ENCODE measurements at places on chromosomes 11 and 22.
A peak's percentile ranks its signal among the peaks of the same experiment; 100 is the strongest.

- no peak for DNase-seq
Observed at GRCh38 chr11:73453562-73453961, 77.4 kb downstream of the RELT start.

DNA sequence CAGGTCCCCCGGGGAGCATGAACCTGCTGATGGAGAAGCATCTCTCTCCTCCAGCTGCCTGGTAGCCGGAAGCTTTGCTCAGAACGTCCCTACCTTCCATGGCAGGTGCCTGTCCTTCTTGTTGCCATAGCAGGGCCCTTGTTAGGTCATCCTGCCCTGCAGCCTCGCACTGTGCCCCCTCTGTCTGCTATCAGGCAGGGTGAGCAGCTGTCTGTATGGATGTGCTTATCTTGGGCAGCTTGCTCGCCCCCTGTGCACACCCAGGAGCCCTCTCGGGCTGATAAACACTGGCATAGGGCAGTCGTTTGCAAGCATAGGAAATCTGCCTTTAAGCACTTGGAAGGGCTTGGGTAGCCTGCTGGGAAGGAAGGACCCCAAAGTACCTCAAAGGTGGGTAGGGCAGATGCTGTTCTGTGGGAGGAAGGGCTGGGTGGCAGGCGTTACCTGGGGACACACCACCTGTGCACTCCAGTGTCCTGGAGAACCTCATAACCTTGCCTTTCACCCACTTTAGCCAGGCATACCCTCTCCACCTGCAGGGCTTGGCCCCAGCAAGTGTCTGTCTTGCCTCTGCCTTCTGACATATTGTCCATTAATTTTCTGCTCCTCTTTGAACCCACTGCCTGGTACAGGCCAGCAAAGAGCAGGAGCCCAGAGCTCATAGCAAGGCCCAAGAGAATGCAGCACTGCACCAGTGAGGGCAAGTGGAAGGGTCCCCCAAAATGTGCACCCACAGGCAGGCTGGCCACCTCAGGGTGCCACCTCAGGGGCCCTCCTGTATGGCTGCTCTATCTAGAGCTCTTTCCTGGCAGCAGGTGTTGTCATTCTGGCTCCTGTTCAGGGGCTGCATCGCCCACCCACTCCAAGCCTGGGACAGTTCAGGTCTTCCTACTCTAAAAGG, 8.0 kb upstream of the COMT start:
- no peak for DNase-seq

DNA sequence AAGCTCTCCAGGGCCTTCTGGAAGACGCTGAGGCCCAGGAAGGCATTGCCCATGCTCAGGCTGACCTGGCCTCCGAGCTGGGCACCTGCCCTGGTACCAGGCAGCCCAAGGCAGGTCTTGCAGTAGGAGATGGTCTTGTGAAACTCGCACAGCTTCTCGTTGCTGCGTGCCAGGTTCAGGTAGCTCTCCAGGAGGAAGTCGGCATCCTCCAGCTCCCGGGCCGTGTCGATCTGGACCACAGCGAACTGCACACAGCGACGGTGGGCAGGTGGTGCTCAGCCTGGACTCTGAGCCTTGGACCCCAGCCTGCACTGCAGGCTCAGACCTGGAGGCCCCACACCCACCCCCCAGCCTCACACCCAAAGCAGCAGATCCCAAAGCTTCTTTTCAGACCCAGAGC, 1.0 kb downstream of the RAPSN start:
- DNase-seq: no peak

- DNase-seq: no peak
Observed at GRCh38 chr11:117492578-117493251, 165.1 kb downstream of the CEP164 start.

DNA sequence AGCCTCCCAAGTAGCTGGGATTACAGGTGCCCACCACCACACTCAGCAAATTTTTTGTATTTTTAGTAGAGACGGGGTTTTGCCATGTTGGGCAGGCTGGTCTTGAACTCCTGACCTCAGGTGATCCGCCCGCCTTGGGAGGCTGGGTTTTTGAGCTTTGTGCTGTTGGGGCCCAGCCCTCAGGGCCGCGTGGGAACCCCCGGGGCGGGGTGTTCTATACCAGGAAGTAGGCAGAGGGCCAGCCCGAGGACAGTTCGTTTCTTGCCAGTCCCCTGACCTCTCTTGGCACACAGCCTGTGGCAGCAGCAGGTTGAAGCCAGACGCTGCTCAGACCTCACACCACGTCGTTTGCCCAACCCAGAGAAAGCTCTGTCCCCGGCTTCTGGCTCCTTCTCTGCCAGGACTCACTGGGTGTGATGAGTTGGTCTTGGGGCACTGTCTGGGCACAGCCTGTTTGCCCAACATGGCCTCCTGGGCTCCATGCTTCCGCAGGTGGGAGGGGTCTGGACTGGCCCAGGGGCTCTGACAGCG, 24.9 kb upstream of the CHKA start:
- no peak for DNase-seq

DNA sequence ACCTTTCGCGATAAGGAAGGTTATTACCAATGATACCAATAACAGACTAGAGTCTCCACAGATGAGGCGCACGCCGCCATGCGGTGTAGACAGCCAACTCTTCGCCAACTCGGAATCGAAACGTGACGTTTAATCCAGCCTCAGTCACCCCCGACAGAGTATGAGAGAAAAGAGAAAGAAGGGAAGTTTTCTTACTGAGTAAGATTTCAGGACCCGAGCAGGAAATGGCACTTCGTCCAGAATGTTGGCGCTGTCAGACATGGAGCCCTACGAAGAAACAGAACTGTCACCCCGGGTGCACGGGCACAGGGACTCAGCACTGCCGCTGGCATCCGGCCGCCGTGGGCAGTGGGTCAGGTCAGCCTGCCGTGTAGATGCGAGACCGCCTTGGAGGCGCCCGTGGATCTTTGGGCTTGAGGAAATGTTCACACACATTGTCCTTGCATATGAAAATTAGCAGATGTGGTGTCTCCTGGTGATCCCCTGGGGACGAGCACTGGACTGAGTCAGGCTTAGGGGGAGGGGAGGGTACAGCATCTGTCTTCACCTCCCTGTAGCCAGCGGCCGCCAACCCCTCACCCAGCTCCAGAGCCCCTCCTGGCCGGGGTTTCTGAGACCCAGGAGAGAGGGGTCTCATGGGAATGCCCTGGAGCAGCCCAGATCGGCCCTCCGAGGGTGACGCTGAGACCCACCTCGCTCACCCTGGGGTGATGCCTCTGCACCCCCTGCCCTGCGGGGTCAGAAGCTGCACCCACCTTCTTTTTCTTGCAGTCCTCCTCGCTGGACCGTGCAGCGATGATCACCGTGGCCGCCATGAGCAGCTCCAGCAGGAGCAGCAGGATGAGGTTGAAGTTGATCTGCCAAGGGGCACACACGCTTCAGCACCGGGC, 8.3 kb downstream of the MLC1 start:
- no peak for DNase-seq

DNA sequence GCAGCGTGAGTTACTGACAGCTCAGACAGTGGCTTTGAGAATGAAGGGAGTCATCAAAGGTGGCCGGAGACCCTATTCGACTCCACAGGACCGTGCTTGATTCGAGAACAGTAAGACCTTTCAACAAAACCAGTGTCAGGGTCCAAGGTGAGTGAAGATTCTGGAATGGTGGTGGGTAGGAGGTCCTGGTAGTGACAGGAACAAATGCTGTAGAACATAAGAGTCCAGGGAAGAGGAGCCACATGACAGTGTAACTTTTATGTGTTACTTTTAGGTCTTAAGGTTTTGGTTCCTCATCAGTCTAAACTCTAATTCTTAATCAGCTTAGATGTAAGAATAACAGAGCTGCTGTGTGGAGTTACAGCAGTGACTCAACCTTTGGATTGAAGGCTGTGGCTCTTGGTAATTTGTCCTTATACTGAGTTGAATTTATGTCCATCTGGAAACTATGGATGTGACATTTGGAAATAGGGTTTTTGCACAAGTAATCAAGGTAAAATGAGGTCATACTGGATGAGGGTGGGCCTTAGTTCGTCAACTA, 1.8 kb downstream of the TBC1D22A start:
- no peak for DNase-seq

DNA sequence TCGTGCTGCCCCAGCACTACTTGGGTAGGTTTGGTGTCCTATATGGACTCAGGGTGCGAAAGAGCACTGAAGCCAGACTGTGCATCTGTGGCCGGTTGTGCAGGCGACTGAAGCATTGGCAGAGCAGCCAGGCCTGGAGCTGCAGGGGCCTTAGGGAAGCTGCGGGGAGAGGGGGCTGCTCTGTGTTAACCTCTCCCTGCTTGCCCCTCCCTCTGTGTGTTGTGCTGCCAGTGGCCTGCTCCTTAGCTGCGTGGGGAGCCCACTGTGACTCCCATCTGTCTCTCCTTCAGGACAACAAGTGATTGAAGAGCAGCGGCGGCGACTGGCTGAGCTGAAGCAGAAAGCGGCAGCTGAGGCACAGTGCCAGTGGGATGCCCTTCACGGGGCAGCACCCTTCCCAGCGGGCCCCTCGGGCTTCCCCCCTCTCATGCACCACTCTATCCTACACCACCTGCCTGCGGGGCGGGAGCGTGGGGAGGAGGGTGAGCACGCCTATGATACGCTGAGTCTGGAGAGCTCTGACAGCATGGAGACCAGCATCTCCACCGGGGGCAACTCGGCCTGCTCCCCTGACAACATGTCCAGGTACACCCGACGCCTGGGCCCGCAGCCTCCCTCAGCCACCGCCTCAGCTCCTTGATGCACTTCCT, 34.3 kb downstream of the TREH start:
- DNase-seq: no peak

GRCh38 chr11:123564221-123564620, 90.2 kb downstream of the SCN3B start:
- no peak for DNase-seq

DNA sequence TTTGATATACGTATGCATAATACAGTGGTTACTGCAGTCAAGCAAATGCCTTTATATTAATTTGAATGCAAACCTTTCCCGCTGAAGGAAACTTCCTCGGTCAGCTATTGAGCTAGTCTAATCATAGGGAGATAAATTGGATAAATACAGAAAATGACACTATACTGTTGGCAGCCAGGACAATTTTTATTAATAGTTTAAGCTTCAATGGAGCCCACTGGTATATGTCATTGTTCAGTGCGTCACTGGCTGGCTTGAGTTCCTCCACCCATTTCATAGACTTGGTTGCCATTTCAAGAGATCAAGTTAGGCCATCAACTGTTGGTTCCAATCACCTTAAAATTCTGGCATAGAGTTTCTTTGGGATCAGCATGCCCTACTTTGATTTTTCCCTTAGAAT, 32.5 kb upstream of the DNAJB7 start:
- DNase-seq: no peak

GRCh38 chr11:80778432-80778831, 1337.6 kb upstream of the TENM4 start:
- no peak for DNase-seq

- no peak for DNase-seq
Observed at GRCh38 chr11:44670794-44671193, 56.0 kb upstream of the TSPAN18 start.

- DNase-seq: no peak
Observed at GRCh38 chr11:61908730-61909316, 8.5 kb downstream of the RAB3IL1 start.

- DNase-seq: no peak
Observed at GRCh38 chr22:49392247-49392646, 435.4 kb downstream of the BRD1 start.

GRCh38 chr11:13318498-13319295, 41.1 kb downstream of the BMAL1 start:
- DNase-seq: no peak

GRCh38 chr11:6203327-6203726, 2.0 kb upstream of the C11orf42 start:
- DNase-seq: no peak

GRCh38 chr11:88438721-88439120, 101.2 kb upstream of the CTSC start:
- DNase-seq: no peak

GRCh38 chr22:43110927-43111623, 525 bp downstream of the BIK start:
- no peak for DNase-seq

DNA sequence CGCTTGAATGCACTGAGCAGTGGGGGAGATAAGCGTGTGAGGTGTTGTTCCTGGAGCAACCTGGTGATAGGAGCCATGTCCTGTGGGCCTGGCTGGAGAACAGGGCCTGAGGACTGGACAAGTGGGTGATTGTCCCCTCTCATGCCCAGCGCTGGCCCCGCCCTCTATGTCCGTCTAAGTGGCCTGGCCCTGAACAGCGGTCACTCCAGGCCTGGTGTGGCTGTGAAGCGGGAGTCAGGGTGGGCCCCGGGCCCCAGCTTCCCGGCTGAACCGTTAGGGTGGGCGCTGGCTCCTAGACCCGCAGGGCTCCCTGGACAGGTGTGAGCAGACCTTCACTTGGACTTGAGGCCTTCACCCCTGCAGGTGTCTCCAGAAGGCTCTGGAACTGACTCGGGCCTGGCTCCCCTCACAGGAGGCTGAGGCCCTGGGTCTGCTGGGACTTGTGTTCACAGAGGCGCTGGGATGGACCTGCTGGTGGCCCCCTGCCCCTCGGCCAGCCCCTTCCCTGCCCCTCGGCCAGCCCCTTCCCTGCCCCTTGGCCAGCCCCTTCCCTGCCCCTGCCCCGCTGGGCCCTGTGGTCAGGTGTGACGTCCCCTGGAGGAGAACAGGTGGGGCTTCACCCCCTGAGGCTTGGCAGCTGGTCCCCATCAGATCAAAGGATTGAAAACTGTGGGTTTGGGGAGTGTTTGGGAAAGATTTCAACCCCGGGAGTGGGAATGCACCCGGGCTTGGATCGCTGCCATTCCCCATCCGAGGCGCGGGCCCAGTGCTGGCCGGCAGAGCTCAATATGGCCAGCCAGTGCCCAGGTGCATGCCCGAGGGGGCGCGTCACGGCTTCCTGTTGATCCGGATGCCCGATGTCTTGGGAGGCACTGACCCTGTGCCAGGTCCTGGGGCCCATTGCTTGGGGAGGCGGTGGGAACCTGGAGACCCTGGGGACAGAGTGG, 3.2 kb upstream of the MUC6 start:
- DNase-seq: no peak

- DNase-seq: peak; percentile 34
Observed at GRCh38 chr22:30425616-30426387, at the start of gene MTFP1. TSS of gene MTFP1 (plus strand) at chr22:30425768. CDS start at chr22:30425880, 112 bp downstream.

- no peak for DNase-seq
Observed at GRCh38 chr11:102580185-102580951, 44.8 kb downstream of the MMP20 start.

- DNase-seq: no peak
Observed at GRCh38 chr22:48380016-48380665, 1447.5 kb downstream of the BRD1 start.

GRCh38 chr22:30668386-30668710, 673 bp upstream of the DUSP18 start:
- no peak for DNase-seq

GRCh38 chr11:35949242-35949641, 5.4 kb downstream of the LDLRAD3 start:
- no peak for DNase-seq

- no peak for DNase-seq
Observed at GRCh38 chr22:35918456-35918855, 110.2 kb downstream of the RBFOX2 start.

All from activated CD4-positive, CD25-positive, alpha-beta regulatory T cell (primary cell).